ENCODE measurements at places on chromosomes 1 and 21. TPM values are rescaled to one million over a fixed set of nuclear protein-coding genes. Genes with fewer than 3 reads are reported as not detected.

GRCh38 chr21:40844935-40845334 is 2.0 kb downstream of the DSCAM start:
- no peaks in the 10 kb centered on the region for H3K27me3 ChIP-seq
- no peak overlapping the region for H3K4me3 ChIP-seq
- no peaks in the 10 kb centered on the region for H3K4me1 ChIP-seq
- no peaks in the 10 kb centered on the region for H3K36me3 ChIP-seq
- no peak overlapping the region for H3K27ac ChIP-seq

- H3K36me3 ChIP-seq: no peaks in the 10 kb centered on the region
- no peak for DNase-seq
- no peak overlapping the region for H3K27ac ChIP-seq
- peaks cover 29% of the 10 kb centered on the region for H3K27me3 ChIP-seq
Measured at GRCh38 chr1:18681423-18681835, 50.8 kb downstream of the PAX7 start.

- H3K36me3 ChIP-seq: peaks cover 3% of the 10 kb centered on the region
- DNase-seq: no peak
- H3K27me3 ChIP-seq: no peaks in the 10 kb centered on the region
- H3K27ac ChIP-seq: no peak overlapping the region
Measured at GRCh38 chr1:6588128-6588892, 8.5 kb downstream of the ZBTB48 start.

DNA sequence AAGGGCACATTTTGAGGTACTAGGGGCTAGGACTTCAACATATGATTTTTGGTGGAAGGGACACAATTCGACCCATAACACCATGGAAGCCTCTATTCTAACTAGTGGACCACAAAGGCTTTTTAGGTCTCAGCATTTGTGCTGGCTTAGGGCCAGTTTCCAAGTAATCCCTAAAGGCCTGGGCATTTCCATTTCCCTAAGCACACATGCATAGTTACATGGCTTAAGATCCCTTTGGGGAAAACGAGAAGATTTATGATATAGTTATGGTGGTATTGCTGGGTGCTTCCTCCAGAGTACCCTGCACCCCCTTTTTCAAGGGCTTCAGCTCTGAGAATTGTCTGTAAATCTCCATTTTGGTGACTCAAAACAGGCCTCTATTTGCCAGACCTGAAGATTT is 28.2 kb upstream of the TMEM54 start:
- H3K27me3 ChIP-seq: peaks cover 17% of the 10 kb centered on the region
- no peaks in the 10 kb centered on the region for H3K36me3 ChIP-seq
- H3K4me1 ChIP-seq: peaks cover 30% of the 10 kb centered on the region
- H3K4me3 ChIP-seq: no peak overlapping the region

GRCh38 chr1:15355968-15356625 is 53.6 kb upstream of the EFHD2 start:
- no peaks in the 10 kb centered on the region for H3K4me1 ChIP-seq
- no peaks in the 10 kb centered on the region for H3K27me3 ChIP-seq
- H3K36me3 ChIP-seq: no peaks in the 10 kb centered on the region

DNA sequence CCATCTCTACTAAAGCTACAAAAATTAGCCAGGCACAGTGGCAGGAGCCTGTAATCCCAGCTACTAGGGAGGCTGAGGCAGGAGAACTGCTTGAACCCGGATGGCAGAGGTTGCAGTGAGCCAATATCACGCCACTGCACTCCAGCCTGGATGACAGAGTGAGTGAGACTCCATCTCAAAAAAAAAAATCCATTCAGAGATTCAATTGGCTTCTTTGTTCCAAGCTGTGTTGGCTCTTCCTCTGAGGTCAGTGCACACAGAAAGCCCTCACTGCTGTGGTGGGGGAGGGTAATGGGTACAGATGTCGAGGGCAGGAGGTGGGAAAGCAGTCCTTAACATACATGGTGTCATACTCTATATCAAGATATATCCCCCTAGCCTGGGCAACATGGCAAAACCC is 14.7 kb downstream of the TIE1 start:
- no peaks in the 10 kb centered on the region for H3K36me3 ChIP-seq
- H3K4me1 ChIP-seq: no peaks in the 10 kb centered on the region
- no peaks in the 10 kb centered on the region for H3K27me3 ChIP-seq

DNA sequence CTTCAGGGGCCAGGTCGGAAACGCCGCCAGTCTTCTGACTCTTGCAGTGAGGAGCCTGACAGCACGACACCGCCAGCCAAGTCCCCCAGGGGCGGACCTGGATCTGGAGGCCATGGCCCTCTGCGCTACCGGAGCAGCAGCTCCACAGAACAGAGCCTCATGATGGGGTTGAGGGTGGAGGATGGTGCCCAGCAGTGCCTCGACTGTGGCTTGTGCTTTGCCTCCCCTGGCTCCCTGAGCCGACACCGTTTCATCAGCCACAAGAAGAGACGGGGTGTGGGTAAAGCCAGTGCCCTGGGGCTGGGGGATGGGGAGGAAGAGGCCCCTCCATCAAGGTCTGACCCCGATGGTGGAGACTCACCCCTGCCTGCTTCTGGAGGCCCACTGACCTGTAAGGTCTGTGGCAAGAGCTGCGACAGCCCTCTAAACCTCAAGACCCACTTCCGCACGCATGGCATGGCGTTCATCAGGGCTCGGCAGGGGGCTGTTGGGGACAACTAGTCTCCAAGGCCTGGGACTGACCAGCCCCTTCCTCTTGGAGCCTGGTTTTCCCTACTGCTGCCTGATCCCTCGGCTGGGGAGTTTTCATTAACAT is 8.7 kb downstream of the ZNF687 start:
- DNase-seq: no peak
- no peak overlapping the region for H3K4me3 ChIP-seq
- peaks cover 9% of the 10 kb centered on the region for H3K36me3 ChIP-seq
- H3K27me3 ChIP-seq: no peaks in the 10 kb centered on the region
- no peaks in the 10 kb centered on the region for H3K4me1 ChIP-seq
- H3K27ac ChIP-seq: no peak overlapping the region

- H3K4me1 ChIP-seq: peaks cover 9% of the 10 kb centered on the region
- no peak overlapping the region for H3K27ac ChIP-seq
- no peaks in the 10 kb centered on the region for H3K27me3 ChIP-seq
- no peak for DNase-seq
- H3K36me3 ChIP-seq: no peaks in the 10 kb centered on the region
Measured at GRCh38 chr1:92882819-92883218, 51.0 kb downstream of the RPL5 start.

The MATN1 gene
- not detected for total RNA-seq

- H3K36me3 ChIP-seq: no peaks in the 10 kb centered on the region
- H3K27ac ChIP-seq: no peak overlapping the region
- H3K4me3 ChIP-seq: no peak overlapping the region
- H3K4me1 ChIP-seq: no peaks in the 10 kb centered on the region
- no peaks in the 10 kb centered on the region for H3K27me3 ChIP-seq
- DNase-seq: no peak
Measured at GRCh38 chr1:209613400-209614150, 30.1 kb downstream of the CAMK1G start.

DNA sequence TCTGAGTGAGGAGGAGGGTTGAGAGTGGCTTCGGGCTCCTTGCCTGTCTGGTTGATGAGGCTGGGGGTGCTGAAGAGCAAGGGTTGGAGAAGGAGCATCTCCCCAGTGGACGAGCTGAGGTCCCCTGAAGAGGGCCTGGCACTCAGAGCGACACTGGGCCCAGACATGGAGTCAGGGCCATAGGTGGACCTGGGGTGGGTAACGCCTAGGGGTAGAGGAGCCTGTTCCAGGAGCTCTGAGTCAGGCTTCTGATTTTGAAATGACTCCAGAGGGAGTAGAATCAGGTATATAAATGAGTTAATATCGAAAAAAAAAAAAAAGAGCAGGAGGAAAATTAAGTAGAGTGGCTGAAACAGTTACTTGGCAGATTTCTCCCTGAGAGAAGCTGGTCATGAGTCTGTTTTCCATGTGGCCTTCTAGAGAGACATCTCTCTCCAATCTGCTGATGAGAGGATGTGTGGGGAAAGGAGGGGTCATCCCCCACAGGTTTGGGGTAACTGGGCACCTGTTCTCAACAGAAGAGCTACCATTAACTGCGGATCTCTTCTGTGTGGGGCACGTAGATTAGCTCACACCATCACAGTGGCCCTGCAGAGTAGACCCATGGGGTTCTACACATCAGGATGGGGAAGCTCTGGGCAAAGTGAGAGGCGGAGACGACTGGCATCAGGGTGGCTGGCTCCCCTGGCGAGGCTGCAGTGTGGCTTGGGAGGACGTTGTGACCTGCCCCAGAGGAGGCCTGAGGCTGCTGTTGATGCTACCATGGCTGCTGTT is 115.5 kb downstream of the DHRS3 start:
- DNase-seq: no peak
- H3K4me1 ChIP-seq: no peaks in the 10 kb centered on the region
- no peak overlapping the region for H3K4me3 ChIP-seq
- no peaks in the 10 kb centered on the region for H3K27me3 ChIP-seq
- H3K27ac ChIP-seq: no peak overlapping the region

DNA sequence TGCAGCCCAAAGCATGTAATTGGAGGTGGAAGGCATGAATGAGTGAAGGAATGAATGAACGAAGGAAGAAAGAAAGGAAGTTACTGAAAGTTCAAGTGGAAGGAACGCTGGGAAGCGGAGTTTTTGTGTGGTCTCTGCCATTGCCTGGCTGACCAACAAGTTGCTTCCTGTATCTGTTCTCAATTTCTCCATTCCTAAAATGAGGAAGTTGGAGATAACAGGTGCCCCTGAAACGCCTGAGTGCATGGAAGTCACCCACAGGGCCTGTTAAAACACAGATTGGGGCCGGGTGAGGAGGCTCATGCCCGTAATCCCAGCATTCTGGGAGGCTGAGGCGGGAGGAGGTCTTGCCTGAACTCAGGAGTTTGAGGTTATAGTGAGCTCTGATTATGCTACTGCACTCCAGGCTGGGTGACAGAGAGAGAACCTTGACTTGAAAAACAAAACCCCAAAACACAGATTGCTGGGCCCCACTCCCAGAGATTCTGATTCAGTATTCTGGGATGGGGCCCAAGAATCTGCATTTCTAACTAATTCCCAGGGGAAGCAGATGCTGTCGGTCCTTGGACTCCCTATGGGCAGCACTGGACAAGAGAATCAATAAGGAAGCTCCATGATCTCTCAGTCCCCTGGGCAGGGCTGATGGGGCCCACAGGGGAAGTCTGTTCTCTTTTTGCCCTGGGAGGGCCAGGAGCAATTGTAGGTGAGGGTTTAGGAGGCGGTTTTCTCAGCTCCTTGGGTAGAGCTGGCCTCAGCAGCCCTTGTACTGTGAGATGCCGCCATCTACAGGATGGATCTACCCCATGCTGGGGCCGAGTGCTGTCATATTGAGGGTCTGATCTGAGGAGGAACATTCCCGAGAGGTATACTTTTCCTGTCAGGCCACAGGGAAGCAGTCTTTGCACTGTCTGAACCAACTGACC is 3.3 kb upstream of the CNR2 start:
- H3K27me3 ChIP-seq: no peaks in the 10 kb centered on the region
- H3K4me1 ChIP-seq: no peaks in the 10 kb centered on the region
- no peak overlapping the region for H3K27ac ChIP-seq
- DNase-seq: peak; percentile 40

GRCh38 chr1:65316233-65316632 is 6.9 kb downstream of the DNAJC6 start:
- H3K27me3 ChIP-seq: no peaks in the 10 kb centered on the region
- no peaks in the 10 kb centered on the region for H3K4me1 ChIP-seq
- no peak overlapping the region for H3K27ac ChIP-seq
- H3K4me3 ChIP-seq: no peak overlapping the region
- no peaks in the 10 kb centered on the region for H3K36me3 ChIP-seq

DNA sequence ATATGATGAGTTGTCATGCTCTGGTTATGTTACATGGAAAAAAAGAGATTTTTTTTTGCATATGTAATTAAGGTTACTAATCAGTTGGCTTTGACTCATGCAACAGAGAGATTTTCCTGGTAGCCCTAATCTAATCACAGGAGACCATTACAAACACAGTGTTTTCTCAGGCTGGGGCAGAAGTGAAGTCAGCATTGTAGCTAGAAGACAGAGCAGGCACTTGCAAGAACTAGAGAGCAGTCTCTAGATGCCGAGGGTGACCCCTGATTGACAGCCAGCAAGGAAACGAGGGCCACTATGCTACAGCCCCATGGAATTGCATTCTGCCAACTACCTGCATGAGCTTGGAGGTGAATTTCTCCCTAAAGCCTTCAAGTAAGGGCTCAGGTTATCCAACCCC is 151.3 kb downstream of the RUNX1 start:
- no peak overlapping the region for H3K4me3 ChIP-seq
- DNase-seq: no peak
- H3K27me3 ChIP-seq: peaks cover 13% of the 10 kb centered on the region
- no peak overlapping the region for H3K27ac ChIP-seq
- no peaks in the 10 kb centered on the region for H3K4me1 ChIP-seq
- no peaks in the 10 kb centered on the region for H3K36me3 ChIP-seq

GRCh38 chr1:150971583-150972416 is 2.8 kb downstream of the CERS2 start:
- no peak overlapping the region for H3K4me3 ChIP-seq
- peak overlapping the region; percentile 96 for H3K27ac ChIP-seq
- peaks cover 25% of the 10 kb centered on the region for H3K36me3 ChIP-seq
- no peaks in the 10 kb centered on the region for H3K27me3 ChIP-seq

The ARHGEF19 gene
- 7.9 TPM for total RNA-seq

DNA sequence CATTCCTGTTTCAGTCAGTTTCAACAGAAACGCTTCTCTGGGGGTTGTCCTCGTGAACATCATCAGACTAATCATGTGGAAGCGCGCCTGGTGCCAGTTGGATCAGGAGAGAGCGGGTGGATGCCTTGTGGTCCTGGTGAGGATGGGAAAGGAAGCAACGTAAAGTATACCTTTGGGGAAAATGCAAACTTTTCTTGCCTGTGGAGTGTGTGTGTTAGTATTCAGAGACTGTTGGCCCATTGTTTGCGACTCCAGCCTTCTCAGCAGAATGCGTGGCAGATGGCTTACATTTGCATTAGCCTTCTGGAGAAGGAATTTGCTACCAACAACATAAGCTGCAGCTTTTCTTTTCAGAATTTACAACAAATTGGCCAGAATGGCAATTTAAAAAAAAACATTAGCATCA is 173.9 kb downstream of the RWDD3 start:
- no peaks in the 10 kb centered on the region for H3K4me1 ChIP-seq
- no peak overlapping the region for H3K4me3 ChIP-seq
- H3K27ac ChIP-seq: no peak overlapping the region

GRCh38 chr21:31927689-31928353 is 55.0 kb downstream of the HUNK start:
- no peak for DNase-seq
- H3K27me3 ChIP-seq: no peaks in the 10 kb centered on the region
- no peak overlapping the region for H3K27ac ChIP-seq
- no peaks in the 10 kb centered on the region for H3K4me1 ChIP-seq
- no peak overlapping the region for H3K4me3 ChIP-seq

DNA sequence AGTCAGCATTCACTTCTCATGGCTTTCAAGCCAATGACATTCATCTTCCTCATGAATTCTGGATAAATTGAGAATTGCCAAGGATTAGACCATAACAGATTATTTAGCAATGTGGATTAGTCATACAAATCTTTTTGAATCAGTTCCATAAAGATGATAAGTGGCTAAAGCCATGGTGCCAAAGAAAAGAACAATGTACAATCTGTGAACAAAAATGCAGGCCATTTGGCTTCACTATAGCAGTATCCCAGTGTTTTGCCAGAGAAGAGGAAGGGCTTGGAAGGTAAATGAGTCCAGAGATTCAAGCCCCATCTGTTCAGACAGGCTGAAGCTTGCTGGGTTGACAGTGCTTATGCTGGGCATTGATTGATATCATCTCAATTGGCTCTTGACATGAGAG is 376.4 kb upstream of the LRRC7 start:
- no peak overlapping the region for H3K4me3 ChIP-seq
- H3K36me3 ChIP-seq: no peaks in the 10 kb centered on the region
- H3K4me1 ChIP-seq: no peaks in the 10 kb centered on the region
- DNase-seq: no peak
- no peak overlapping the region for H3K27ac ChIP-seq
- H3K27me3 ChIP-seq: no peaks in the 10 kb centered on the region

GRCh38 chr1:239448911-239449310 is 62.5 kb downstream of the CHRM3 start:
- no peak for DNase-seq
- no peaks in the 10 kb centered on the region for H3K27me3 ChIP-seq

All from tibial nerve (tissue), 4 donors.